Dermis blood vessel endothelial cell (primary cell): ENCODE measurements at places on chromosomes 2 and 18. TPM values are rescaled to one million over a fixed set of nuclear protein-coding genes. Genes with fewer than 3 reads are reported as not detected.
A peak's percentile ranks its signal among the peaks of the same experiment; 100 is the strongest.

DNA sequence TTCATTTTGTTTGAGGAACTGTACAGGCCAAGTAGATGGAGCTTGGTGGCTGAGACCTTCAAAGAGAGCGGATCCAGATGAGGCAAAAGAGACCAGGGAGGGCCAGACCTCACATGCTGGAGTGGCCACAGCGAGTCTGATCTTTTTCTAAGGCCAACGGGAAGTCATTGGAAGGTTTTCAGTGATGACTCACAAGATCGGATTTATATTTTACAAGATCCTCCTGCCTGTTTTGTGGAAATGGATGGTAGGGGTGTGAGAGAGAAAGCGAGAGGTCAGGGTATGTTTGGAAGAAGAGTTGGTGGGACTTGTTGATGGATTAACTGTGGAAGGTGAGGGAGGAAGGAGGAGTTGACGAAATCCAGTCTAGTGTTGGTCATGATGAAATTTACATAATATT is 44.6 kb upstream of the TUBA3D start:
- no peak for DNase-seq

The TLX2 gene
- total RNA-seq: 0.17 TPM in 1 of 2 replicates, not detected in the other

The PCARE gene
- total RNA-seq: under 0.01 TPM in 1 of 2 replicates, not detected in the other

The PAX8 gene
- 0.65 and 0.68 TPM in 2 replicates for total RNA-seq

DNA sequence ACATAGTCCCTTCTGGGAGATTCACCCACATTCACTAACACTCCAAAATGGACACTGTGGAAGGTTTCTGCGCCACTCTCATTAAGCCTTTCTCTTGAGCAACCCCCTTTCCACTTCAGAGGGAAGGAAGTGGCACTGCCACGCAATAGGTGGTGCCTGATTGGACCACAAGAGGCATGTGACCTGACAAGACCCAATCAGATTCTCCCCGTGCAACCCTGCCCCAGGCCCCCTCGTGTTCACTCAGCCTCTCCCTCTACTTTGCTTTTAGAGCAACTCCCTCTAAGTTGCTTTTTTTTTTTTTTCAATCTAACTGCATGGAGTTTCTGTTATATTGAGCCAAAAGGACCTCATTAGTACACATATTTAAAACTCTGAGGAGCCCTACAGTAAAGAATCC is 158.0 kb downstream of the EN1 start:
- DNase-seq: no peak

GRCh38 chr2:85132834-85133637 is at the start of gene TCF7L1:
Gene TCF7L1, plus strand, starts transcription at chr2:85133392. Its CDS starts 293 bp downstream, at chr2:85133685.
- DNase-seq: peak; percentile 93

DNA sequence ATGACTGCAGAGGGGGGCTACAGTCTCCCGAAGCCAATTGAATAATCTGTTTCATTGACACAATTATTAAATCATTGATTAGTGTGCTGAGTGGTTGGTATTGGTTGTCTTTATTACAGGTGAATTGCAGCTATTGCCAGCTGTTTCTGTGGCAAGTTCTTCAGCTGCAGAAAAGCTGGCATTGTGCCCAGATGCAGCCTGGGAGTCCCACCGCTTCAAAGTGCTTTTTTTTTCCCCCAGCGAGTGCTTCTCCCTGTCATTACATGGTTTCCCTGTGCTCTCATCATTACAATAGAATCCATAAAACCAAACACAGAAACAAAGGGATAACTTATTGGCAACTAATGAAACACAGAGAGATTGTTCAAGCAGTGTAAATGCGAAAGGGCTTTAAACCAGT is 164.7 kb downstream of the GRB14 start:
- peak; percentile 29 for DNase-seq

DNA sequence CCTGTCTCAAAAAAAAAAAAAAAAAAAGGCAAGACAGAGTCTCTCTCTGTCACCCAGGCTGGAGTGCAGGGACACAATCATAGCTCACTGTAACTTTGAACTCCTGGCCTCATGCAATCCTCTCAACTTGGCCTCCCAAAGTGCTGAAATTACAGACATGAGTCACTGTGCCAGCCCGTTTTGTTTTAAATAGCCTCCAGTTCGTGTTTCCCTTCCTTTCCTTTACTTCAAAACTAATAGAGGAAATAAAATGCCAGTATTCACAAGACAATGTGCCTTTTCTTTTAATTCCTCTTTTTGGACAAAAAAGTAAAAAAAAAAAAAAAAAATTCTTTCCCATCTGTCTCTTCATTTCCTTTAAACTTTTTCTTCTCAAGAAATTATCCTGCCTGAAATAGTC is 54.5 kb upstream of the ACMSD start:
- no peak for DNase-seq

DNA sequence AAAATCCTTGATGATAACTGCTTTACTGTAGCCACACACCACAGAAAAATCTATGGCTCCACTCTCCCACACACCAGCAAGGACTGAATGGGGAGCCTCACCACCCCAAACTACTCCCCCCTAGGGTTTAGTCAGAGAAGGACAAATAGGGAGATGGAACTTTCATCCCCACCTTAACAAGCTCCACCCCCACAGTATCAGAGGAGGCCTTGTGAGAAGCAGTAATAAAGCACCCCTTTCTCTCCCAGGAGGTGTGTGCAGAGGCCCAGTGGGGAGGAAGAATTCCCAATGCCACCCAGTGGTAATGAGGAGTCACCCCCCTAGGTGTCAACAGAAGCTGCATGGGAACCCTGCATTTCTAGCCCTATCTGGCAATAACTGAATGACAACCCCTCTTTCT is 224.9 kb downstream of the TNS1 start:
- DNase-seq: no peak

- peak; percentile 61 for DNase-seq
Observed at GRCh38 chr2:85131116-85131515, 2.1 kb upstream of the TCF7L1 start.

DNA sequence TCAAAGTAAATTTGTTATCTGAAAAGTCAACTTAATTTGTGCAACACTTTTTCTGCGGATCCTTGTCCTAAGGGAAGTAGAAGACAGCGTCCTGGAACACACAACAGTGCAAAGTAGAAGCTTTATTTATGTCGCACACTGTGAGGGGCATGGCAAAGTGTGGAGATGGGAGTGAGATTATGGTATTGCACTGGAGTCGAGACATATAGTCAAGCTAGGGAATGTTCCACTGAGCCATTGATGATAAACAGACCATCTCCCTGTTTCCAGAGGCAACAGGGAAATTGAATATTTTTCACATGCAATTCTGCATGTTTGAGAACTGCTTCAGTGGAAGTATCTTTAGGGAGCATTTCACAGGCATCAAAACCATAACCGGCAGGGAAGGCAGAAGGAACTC is 46.2 kb downstream of the LRRTM1 start:
- no peak for DNase-seq

DNA sequence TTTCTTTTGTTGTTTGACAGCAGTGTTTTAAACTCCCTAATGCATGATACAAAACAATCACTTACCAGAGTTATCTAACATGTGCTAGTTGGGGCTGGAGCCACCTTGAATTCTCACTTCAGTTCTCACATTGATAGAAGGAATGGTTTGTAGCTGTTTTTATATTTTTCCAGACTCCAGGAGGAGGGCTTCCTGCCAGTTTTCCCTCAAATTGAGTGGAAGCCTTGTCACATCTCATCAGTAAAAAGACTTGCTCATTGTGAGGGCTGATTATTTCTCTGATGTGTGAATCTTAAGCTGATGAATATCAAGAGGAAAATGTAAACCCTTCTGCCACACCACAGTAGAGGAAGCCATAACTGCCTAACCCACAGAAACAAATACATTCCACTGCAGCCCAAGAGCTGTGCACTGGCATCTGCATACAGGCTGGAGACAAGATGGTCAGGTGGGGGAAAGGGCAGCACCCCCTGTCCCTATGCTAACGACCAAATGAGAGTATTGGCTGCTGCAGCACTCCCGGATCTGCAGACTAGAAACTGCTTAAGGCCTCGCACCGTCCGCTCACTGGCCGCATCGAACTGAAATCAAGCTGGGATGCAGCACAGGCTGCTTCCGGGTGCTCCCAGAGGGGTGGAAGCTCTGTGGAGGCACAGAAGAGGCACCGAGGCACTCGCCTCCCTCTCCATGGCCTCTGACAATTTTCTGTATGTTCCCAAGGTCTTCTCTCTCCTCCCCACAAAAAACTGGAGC is 73.7 kb upstream of the TPO start:
- no peak for DNase-seq

- DNase-seq: no peak
Observed at GRCh38 chr2:167132066-167132465, 243.8 kb downstream of the XIRP2 start.

- DNase-seq: no peak
Observed at GRCh38 chr2:235607546-235608199, 113.8 kb downstream of the AGAP1 start.

The TCF4 gene
- 474 and 759 TPM in 2 replicates for total RNA-seq

The MDH1B gene
- total RNA-seq: 0.33 TPM in 1 of 2 replicates, not detected in the other

DNA sequence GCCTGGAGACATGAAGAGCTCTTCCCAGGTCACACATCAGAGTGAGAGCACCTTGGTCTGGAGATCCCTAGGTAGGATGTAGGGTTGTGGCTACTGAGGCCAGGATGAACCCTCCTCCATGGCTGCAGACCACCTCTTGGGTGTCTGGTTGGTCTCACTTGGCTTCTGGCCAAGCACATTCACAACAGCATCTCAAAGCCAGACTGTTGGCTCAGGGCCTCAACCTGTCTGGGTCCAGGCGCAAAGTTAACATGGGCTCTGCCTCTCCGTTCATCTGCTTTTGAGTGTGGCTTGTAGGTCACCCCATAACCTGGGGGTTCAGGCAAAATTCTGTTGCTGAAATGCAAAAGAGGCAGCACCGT is 40.1 kb downstream of the RHOB start:
- DNase-seq: no peak

The IAH1 gene
- 29.4 and 38.8 TPM in 2 replicates for total RNA-seq

GRCh38 chr2:191114403-191114886 is 36.3 kb downstream of the STAT4 start:
- no peak for DNase-seq

The FSHR gene
- not detected in 2 replicates for total RNA-seq

DNA sequence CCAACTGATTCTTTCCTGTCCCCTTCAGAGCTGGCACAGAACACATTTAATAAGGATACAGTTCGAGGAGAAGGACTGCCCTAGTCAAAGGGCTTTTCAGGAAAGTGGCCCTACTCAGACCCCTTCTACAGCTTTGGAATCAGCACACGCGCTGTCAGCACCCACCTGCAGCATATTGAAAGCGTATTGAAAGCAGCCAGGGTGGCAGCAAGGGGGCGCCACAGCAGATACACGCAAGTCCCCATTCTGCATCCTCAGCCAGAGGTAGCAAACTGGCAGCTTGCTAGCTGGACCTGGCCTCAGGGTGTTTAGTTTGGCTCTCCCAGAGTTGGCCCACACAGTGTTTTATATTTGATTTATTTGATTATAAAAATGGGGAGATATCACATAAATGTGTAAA is 101.0 kb upstream of the NT5C1B start:
- DNase-seq: peak; percentile 4

The MRPS5 gene
- total RNA-seq: 56.3 and 62.7 TPM in 2 replicates
